Fibroblast of the conjunctiva (primary cell): ENCODE measurements at places on chromosomes 11 and 22.

DNA sequence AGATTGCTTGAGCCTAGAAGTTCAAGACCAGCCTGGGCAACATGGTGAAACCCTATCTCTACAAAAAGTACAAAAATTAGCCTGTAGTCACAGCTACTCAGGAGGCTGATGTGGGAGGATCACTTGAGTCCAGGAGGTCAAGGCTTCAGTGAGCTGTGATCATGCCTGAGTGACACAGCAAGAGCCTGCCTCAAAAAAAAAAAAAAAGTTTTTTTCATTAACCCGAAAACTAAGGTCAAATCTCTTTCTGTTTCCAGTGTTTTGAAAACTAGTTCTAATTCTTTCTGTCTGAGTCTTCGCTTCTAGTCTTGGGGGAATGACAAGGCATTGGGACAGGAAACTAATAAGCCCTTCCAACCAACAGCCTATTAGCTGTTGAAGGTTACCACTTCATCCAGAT is 57.6 kb downstream of the LIF start:
- DNase-seq = no peak

DNA sequence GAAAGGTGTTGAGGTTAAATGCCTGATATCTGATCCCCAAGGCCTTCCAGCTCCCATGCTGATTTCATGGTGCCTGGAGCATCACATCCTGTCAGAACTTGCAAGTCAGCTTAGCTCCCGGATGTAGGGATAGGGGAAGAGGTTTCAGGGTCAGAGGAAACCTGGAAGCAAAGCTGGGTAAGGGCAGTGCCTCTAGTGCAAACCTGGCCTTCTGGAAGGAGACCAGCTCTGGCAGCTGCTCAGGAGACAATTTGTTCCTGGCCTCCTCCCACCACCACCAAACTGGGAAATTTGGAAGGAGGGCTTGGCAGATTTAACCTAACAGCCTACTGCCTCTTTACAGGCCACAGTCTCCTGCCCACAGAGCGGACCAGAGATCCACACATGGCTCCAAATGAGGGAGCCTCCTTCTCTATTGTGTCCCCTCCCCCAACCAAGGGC is 9.2 kb upstream of the TSKU start:
- no peak for DNase-seq

- DNase-seq = peak; percentile 35
Observed at GRCh38 chr11:67584205-67584880, 731 bp downstream of the GSTP1 start.

- no peak for DNase-seq
Observed at GRCh38 chr11:104122011-104122635, 41.8 kb downstream of the PDGFD start.

DNA sequence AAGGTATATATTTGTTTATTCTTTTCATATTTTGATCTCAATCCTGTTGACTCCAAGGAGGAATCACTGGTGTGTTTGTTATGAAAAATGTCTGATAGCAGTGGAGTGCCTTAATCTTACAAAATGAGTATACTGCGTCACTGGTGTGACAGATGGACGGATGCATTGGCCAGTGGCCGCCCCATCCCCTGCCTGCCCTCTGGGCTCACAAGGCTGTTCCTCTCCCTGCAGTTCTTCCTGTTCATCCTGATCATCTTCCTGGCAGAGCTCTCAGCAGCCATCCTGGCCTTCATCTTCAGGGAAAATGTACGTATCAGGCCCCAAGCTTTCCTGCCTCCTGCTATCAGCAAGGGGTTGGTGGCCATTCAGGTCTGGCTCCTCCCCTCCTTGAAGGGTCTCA is 32.9 kb downstream of the TP53I11 start:
- no peak for DNase-seq

GRCh38 chr11:43217849-43218248 is 93.9 kb upstream of the API5 start:
- DNase-seq = no peak

DNA sequence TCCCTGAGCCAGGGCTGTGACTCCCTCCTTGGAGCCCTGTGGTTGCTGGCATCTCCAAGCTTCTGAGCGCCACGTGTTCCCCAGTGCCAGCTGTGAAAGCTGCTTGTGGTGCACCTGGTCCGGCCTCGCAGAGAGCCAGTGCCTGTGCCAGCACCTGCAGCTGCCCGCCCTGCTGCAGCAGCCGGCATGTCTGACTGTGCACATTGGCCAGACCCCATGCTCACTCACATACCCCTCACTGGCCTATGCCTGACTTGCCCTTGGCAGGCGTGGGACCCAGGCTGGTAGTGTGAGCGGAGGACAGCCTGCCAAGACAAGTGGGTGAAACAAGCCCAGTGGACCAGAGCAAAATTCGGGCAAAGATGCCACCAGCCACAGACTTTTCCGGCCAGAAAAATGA is 9.8 kb downstream of the MRPL48 start:
- DNase-seq = no peak

- DNase-seq = no peak
Observed at GRCh38 chr11:65438257-65439151, 15.9 kb downstream of the NEAT1 start.

DNA sequence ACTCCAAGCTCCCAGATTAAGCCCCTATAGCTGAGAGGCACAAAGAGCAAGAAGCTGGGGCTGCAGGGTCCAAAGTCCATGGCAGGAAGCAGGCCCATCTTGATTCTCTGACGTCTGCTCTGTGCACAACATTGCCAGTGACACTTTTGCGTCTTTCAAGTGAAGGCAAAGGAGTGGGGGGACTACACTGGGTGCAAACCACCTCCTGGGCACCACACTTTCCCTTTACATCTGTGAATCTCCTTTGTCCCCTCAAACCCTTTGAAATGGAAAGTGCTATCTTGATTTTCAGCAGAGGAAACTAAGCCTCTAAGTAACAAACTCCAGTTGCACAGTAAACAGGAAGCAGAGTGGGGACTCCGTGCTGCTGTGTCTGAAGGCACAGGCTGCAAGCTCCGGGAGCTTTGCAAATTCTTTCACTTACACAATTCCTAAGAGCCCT is 428.0 kb downstream of the LARGE1 start:
- DNase-seq = no peak

DNA sequence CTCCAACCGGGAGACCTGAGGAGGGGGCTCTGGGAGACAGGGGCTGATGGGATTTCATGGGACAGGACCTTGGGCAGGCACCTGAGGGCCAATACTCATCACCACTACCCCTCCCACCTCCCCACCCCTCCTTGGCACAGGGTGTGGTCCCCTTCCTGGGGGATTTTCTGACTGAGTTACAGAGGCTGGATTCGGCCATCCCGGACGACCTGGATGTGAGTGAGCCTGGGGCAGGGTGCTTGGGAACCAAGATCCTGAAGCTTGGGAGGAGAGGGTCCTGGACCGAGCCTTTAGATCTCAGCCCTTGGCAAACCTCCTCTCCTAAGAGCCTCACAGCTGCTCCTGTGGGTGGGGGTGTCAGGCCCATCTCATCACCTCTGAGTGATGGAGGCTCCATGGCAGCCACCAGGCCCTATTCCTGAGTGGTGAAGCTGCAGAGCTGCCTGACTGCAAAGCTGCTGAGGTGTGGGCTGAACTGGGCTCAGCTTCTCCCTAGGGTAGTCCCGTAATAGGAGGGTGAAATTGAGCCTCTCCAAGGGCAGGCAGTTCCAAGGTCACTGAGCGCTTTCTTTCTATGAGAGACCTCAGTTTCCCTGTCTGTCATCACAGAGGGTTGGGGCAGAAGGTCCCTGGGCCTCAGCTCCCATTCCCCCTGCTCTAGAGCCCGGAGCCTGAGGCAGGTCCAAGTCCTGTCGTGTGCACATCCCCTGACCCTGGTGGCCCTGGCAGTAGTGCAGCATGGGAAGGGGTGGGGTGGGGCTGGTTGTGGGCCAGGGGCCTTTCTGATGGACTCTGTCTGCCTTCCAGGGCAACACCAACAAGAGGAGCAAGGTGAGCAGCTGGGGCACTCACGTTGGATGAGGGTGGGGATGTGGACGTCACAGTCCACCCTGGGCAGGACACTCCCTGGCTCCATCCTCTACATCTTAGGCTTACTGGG is 6.5 kb downstream of the RGL4 start:
- no peak for DNase-seq

DNA sequence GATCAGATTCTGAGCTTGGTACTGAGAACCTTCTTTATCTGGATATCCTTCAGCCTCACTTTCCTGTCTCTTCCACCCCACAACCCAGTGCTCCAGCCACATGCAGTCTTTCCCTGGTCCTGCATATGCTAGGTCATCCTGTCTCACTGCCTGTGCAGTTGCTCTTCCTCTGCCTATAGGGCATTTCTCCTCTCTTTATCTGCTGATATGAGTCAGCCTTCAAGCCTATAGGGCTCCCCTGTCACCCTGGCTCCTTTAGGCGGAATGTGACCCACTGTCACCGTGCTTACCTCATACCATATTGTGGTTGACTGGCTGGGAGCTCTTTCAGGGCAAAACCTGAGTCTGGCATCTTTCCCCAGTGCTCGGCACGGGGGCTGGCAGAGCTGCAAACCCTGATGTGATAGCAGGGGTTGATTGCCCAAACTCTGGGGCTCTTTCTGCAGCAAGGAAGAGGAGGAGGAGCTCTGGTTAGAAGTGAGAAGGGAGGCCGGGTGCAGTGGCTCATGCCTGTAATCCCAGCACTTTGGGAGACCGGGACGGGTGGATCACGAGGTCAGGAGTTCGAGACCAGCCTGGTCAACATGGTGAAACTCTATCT is 26.3 kb downstream of the MEI1 start:
- no peak for DNase-seq

GRCh38 chr11:129787532-129788155 is 28.0 kb upstream of the TMEM45B start:
- no peak for DNase-seq

- no peak for DNase-seq
Observed at GRCh38 chr11:132858223-132858622, 674.1 kb downstream of the OPCML start.

GRCh38 chr11:16632295-16633200 is 105.9 kb upstream of the C11orf58 start:
- DNase-seq = no peak

GRCh38 chr11:2097998-2098690 is 41.0 kb downstream of the IGF2 start:
- no peak for DNase-seq

DNA sequence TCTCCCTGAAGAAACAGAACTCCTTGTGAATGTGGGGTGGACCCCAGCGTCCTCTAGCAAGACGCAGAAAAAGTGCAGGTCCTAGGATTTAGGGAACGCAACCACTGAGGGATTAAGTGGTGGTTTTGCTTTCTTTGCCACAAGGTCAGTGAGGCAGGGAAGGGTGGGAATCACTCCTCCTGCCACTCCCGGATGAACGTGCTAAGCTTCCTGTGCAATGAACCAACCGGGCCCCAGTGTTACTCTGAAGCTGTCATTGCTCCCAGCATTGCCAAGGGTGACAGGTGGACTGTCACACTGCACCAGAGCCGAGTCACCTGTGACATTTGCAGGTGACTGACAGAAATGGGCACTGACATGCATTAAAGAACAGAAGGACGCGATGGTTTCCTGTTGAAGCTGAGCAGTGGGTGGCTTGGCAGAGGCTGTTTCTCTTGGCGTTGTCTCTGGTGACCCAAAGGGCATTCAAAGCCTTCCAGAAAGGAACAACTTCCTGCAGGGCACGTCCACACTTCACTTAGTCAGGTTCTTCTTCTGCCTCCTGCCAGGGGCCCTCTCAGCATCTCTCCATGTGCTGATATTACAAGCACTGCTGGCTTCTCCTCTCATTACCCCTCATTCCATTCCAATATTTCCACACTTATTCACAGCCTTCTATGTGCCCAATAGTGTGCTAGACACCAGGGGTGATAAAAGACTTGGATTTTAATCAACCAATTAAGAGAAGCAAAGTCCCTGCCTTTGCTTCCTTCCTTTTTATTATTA is 9.7 kb downstream of the KIRREL3 start:
- DNase-seq = no peak

GRCh38 chr11:48079596-48079995 is 99.2 kb downstream of the PTPRJ start:
- no peak for DNase-seq
